ENCODE measurements at places on chromosomes 2 and 18.

- DNase-seq: no peak
- H3K27ac ChIP-seq: peak overlapping the region; percentile 52
- peaks cover 42% of the 10 kb centered on the region for H3K4me1 ChIP-seq
Observed at GRCh38 chr2:37894601-37895000, 30.5 kb upstream of the RMDN2 start.

GRCh38 chr2:11346023-11346482, 1.6 kb upstream of the ROCK2 start:
- DNase-seq: no peak
- no peak overlapping the region for H3K4me3 ChIP-seq
- H3K4me1 ChIP-seq: peaks cover 16% of the 10 kb centered on the region
- peaks cover 3% of the 10 kb centered on the region for H3K36me3 ChIP-seq

DNA sequence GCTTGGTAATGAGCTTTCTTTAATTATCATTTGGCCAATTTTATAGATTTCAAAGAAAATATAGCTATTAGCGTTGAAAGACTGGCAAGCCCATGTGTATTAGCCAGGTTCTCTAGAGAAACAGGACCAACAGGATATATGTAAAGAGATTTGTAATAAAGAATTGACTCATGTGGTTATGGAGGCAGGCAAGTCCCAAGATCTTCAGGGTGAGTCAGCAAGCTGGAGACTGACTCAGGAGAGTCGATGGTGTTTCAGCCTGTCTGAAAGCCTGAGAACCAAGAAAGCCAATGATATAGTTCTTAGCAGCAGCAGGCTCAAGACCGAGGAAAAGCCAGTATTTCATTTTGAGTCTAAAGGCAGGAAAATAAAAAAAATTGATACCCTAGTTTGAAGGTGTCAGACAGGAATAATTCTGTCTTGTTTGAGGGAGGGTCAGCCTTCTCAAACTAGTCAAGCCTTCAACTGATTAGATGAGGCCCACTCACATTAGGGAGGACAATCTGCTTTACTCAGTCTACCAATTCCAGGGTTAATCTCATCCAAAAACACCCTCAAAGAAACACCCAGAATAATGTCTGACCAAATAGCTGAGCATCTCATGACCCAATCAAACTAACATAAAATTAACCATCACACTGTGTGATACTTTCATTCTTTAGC, 78.3 kb upstream of the CRIM1 start:
- H3K36me3 ChIP-seq: peaks cover 3% of the 10 kb centered on the region
- no peaks in the 10 kb centered on the region for H3K27me3 ChIP-seq

DNA sequence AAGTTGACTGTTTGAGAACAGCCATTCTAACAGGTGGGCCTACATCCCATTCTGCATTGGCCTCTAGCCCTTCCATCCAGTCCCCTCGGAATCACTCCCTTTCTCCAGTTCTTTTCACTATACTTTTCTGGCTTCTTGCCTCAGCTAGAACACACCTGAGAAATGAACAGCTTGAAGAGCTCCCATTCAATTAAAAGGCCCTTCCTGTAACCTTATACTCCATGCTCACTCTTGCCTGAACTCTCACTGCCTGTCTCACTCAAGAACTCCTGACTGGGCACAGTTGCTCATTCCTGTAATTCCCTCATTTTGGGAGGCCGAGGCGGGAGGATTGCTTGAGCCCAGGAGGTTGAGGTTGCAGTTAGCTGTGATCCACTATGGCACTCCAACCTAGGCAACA, 23.6 kb downstream of the CHRNA1 start:
- no peak overlapping the region for H3K4me3 ChIP-seq
- H3K27me3 ChIP-seq: peaks cover 18% of the 10 kb centered on the region
- no peak overlapping the region for H3K27ac ChIP-seq
- H3K36me3 ChIP-seq: no peaks in the 10 kb centered on the region
- no peaks in the 10 kb centered on the region for H3K4me1 ChIP-seq

DNA sequence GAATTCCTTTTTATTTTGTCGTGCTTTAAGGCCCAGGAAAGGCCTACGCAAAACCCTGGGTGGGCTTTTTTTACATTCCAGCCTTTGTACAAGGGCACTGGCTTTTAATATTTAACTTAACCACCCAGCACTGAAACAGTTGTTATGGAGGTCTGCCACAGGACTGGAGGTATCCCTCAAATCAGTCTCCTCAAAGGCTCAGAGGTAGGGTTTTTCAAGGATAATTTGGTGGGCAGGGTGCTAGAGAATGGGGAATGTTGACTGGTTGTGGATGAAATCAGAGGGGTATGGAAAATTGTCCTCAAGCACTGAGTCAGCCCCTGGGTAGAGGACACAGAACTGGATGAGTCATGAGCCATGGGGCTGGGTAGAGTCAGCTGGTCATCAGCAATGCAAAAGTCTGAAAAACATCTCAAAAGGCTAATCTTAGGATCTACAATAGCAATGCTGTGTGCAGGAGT, 443.1 kb downstream of the THSD7B start:
- H3K4me3 ChIP-seq: no peak overlapping the region
- H3K27ac ChIP-seq: no peak overlapping the region
- H3K27me3 ChIP-seq: no peaks in the 10 kb centered on the region
- no peaks in the 10 kb centered on the region for H3K36me3 ChIP-seq
- H3K4me1 ChIP-seq: no peaks in the 10 kb centered on the region

DNA sequence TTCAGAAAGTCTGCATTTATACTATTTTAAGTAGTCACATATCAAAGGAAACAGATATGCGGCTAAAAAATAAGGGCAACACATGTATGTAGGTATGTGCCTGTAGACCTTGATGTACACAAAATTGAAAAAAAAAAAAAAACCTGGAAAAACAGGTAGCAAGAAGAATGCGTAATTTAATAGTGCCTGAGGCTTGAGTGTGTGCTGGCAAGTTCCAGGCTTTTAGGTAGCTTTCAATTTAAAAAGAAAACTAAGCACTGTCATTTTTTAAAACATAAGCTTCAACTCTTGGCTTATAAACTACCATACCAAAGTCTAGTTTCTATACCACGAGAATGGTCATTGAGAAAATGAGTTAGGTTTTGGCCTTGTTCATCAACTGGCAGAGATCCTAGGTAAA, 72.3 kb downstream of the OTX1 start:
- H3K36me3 ChIP-seq: no peaks in the 10 kb centered on the region
- no peaks in the 10 kb centered on the region for H3K4me1 ChIP-seq
- DNase-seq: no peak
- H3K27ac ChIP-seq: no peak overlapping the region

GRCh38 chr2:158990397-158991214, 22.2 kb downstream of the TANC1 start:
- H3K4me1 ChIP-seq: no peaks in the 10 kb centered on the region
- H3K27ac ChIP-seq: no peak overlapping the region
- H3K27me3 ChIP-seq: no peaks in the 10 kb centered on the region
- H3K36me3 ChIP-seq: no peaks in the 10 kb centered on the region
- no peak for DNase-seq
